ENCODE measurements at places on chromosomes 6 and 20.

DNA sequence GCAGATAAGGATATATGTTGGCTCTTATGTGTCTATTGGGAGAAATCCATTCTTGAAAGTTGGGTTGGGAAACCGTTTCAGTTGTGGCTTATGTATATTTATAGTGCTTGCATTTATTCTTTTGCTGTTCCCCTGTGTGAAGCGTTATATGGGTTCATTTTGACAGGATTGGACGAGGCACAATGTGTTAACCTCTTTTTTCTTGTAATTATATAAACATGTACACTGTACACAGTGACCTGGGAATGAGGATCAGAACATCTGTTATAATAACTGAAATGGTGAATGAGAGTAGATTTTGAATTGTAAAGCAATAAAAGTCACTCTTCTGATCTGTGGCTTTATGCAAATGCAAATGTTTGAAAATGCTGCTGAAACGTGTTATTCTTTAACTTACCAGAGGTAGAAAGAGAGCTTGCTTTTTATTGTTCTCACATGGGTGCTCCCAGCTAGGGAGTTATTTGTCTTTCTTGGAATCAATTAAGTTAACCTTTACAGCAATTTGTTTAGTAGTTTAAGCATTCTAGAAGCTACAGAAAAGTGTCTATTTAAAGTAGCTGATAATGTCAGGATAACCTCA is 213.7 kb downstream of the GRIK2 start:
- no peaks in the 10 kb centered on the region for H3K36me3 ChIP-seq
- DNase-seq = no peak
- H3K4me1 ChIP-seq = no peaks in the 10 kb centered on the region

DNA sequence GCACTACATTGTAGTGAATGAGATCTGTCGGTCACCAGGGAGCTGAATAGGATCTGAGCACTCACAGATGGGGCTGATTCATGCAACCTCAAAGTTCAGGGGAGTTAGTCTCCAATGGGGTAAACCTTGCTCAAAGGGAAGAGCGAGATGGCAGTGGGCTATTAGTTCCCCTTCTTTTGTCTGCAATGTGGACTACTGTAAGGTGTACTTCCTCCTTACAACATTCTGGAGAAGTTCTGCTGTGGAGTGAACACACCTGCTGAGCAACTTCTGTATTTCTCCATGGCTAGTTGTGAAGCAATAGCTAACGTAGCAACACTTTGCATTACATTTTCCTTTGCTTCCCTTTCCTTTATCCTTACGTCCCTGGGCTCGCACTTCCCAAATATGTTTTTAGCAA is 134.3 kb upstream of the B3GAT2 start:
- no peak for DNase-seq
- peaks cover 10% of the 10 kb centered on the region for H3K4me1 ChIP-seq
- no peaks in the 10 kb centered on the region for H3K36me3 ChIP-seq
- peaks cover 17% of the 10 kb centered on the region for H3K27me3 ChIP-seq
- H3K4me3 ChIP-seq = no peak overlapping the region

- H3K4me3 ChIP-seq = no peak overlapping the region
- peaks cover 2% of the 10 kb centered on the region for H3K27me3 ChIP-seq
- H3K4me1 ChIP-seq = no peaks in the 10 kb centered on the region
These were observed 326.1 kb upstream of the PREP start for GRCh38 chr6:105728995-105729394.

DNA sequence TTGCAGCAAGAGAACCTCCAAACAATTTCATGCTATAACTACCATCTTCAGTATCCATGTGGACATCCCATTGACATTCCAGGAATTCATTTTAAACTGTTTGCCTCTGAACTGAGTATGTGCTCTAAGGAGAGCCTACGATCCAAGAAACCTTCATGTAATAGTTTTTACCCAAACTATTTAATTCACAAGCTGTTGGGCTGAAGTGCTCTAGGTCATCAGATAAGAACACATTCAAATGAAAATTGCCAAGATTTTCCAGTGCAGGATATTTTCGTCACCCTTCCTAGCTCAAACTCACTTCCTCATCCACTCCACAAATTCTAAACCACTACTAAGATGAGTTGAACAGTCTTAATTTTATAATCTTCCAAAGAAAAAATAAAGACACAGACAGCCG is 12.8 kb downstream of the RSPO3 start:
- no peaks in the 10 kb centered on the region for H3K4me1 ChIP-seq
- no peaks in the 10 kb centered on the region for H3K36me3 ChIP-seq
- no peak overlapping the region for H3K27ac ChIP-seq
- peaks cover 20% of the 10 kb centered on the region for H3K27me3 ChIP-seq

DNA sequence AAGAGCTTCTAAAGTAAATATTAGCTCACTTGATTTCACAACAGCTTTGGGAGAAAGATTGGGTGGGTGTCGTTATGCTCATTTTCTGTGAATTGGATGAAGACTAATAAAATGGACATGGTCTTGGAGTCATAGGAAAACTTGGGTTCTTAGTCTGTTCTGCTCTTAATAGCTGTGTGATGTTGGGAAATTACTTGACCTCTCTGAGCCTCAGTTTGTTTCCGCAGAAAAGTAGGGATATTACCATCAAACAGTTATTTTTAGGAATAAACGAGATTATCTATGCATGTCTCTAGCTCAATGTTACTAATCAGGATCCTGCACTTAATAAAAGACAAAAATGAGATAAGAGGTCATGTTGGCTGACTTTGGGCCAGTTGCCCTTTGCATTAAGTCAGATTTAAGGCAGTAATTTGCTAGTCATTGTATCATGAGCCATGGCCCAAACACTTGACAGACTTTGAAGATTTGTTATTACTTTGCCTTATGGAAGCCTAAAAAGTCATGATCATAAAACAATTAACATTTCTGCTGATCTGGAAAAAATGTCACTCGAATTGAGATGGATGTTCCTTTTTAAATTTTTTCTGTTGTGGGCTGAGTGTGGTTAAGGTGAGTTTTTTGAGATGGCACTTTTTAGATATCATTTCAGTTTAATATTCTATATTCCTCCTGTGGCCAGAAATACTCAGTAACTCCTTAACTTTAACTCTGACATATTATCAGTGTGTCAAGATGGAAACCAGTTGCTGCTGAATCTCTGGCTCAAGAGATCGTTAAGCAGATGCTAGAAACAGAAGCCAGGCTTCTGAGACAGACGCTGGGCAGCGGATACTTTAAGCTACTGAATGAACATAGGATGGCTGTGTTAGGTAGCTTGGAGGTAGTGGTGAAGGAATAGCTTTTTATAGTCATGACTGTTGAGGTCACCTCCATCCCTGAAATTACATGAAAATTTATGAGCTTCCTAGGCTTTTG is 291.6 kb downstream of the PHF3 start:
- no peak for DNase-seq
- H3K27me3 ChIP-seq = no peaks in the 10 kb centered on the region
- no peaks in the 10 kb centered on the region for H3K4me1 ChIP-seq
- no peak overlapping the region for H3K27ac ChIP-seq
- H3K4me3 ChIP-seq = no peak overlapping the region
- no peaks in the 10 kb centered on the region for H3K36me3 ChIP-seq

- DNase-seq = no peak
- H3K4me1 ChIP-seq = no peaks in the 10 kb centered on the region
- H3K27ac ChIP-seq = no peak overlapping the region
- H3K4me3 ChIP-seq = no peak overlapping the region
- H3K36me3 ChIP-seq = no peaks in the 10 kb centered on the region
These were observed 6.2 kb downstream of the SEL1L2 start for GRCh38 chr20:13984211-13984610.

DNA sequence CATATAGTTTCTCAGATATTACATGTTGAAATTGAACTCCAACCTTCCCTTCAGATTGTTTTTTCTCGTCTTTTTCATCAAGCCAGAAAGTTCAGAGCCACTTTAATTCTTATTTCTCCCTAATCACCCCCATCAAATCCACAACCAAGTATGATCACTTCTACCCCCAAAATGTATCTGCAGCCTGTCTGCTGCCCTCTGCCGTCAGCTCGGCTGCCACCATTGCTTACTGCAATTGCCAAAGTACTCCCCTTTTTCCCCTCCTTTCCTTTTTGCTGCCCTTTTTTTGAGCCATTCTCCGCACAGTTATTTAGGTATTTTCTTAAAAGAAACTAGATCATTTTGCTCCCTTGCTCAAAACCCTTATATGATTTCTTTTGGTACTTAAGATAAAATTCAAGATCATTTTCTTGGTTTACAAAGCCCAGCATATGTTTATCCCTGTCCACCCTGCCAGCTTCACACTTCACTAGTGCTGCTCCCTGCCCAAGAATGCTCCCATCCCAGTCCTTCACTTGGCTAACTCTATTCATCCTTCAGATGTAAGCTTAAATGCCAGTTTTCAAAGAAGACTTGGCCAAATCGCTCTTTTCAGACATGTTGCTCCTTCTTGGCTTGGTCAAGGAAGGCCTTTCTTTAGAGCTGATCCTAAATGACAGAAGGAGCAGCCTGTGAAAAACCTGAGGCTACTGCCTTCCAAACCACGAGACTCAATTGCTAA is 63.7 kb downstream of the SH3BGRL2 start:
- no peaks in the 10 kb centered on the region for H3K27me3 ChIP-seq
- H3K27ac ChIP-seq = no peak overlapping the region
- no peak overlapping the region for H3K4me3 ChIP-seq
- DNase-seq = no peak
- H3K36me3 ChIP-seq = no peaks in the 10 kb centered on the region

GRCh38 chr6:144379356-144379755 is 94.2 kb downstream of the UTRN start:
- H3K36me3 ChIP-seq = peaks cover 20% of the 10 kb centered on the region
- peaks cover 46% of the 10 kb centered on the region for H3K4me1 ChIP-seq
- DNase-seq = peak; percentile 32

GRCh38 chr6:37100745-37101144 is 69.2 kb upstream of the PIM1 start:
- H3K36me3 ChIP-seq = no peaks in the 10 kb centered on the region
- H3K27me3 ChIP-seq = no peaks in the 10 kb centered on the region
- peaks cover 23% of the 10 kb centered on the region for H3K4me1 ChIP-seq
- H3K27ac ChIP-seq = peak overlapping the region; percentile 80
- DNase-seq = no peak

DNA sequence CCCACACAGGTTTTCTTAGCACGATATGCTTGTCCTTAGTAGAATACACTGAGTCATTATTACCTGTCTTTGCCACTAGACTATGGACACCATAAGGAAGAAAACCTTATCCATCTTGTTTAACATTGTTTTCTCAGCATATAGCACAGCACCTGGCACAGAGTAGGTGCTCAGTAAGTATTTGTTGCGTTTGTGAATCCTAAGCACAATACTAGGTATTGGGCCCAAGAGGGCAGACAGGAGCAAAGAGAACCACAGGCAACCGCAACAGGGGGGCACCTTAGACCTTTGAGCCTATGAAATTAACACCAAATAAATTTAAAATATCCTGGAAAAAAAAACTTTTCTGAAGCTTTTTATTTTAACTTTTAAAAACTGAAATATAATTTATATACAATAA is 3.7 kb upstream of the NCOA6 start:
- H3K27me3 ChIP-seq = peaks cover 7% of the 10 kb centered on the region
- H3K4me3 ChIP-seq = no peak overlapping the region
- DNase-seq = no peak
- no peak overlapping the region for H3K27ac ChIP-seq
- H3K4me1 ChIP-seq = peaks cover 9% of the 10 kb centered on the region

GRCh38 chr20:8764344-8764962 is 304.4 kb upstream of the PLCB4 start:
- no peak for DNase-seq
- peaks cover 3% of the 10 kb centered on the region for H3K36me3 ChIP-seq
- no peak overlapping the region for H3K27ac ChIP-seq
- no peaks in the 10 kb centered on the region for H3K4me1 ChIP-seq
- H3K27me3 ChIP-seq = no peaks in the 10 kb centered on the region

- peak overlapping the region; percentile 32 for H3K27ac ChIP-seq
- H3K36me3 ChIP-seq = no peaks in the 10 kb centered on the region
- H3K27me3 ChIP-seq = peaks cover 22% of the 10 kb centered on the region
- no peak overlapping the region for H3K4me3 ChIP-seq
- H3K4me1 ChIP-seq = no peaks in the 10 kb centered on the region
These were observed 2.8 kb downstream of the ANGPT4 start for GRCh38 chr20:913306-913849.

DNA sequence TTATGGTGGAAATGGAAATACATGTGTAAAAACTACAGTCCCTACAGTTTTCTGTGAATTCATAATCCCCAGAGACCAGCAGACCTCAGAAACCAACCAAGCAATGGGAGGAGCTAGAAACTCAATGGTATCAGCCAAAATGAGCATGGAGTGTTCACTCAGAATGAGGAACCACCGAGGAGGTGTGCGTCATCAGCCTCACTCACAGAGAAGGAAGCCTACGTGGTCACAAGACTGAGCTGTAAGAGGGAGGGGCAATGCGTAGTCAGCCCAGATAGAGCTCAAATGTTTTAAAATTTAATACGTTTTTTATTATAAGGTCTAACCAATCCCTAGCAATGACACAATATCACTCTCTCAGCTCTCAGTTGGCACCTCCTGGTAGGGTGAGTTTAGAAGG is 17.4 kb downstream of the MYLK4 start:
- peaks cover 21% of the 10 kb centered on the region for H3K4me1 ChIP-seq
- peaks cover 17% of the 10 kb centered on the region for H3K36me3 ChIP-seq

DNA sequence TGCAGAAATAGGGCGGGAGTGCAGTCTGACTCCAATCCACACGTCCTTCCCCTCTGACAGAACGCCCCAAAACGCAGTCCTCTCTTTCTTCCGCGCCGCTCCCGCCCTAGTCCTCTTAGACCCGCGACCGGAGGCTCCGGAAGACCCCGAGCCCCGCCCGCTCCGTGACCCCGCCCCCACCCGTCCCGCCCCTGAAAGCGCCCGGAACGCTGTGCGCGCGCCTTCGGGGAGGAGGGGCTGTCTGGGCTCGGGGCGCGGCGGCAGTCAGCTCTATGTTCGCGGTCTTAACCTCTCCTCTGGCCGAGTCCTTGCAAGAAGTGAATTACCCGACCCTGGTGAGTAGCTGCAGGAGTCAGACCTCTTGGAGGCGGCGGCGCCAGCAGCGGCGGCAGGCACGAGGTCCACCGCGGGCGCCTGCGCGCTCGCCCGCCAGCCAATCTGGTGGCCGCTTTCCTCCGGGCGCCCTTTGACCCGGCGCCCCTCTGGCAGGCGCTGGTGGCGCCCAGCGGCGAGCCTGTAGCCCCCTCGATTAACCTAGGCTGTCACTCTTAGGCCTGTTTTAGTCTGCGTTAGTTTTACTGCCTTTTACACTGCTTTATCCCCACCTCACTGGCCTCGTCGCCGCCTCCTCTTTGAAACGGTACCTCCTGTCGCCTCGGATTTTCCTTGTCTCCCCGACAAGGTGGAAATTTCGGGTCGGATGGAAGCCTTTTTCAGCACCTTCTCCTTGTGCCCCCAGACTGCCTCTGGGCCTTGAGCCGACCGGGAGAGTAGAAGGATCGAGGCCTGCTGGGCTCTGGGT is at the start of gene MANEA:
TSS of gene MANEA (plus strand) at position 232 of the 802 bp plus-strand sequence. CDS start 8,905 bp downstream, outside the sequence.
- peaks cover 2% of the 10 kb centered on the region for H3K36me3 ChIP-seq
- peak within 1 kb of the TSS; percentile 99 for H3K4me3 ChIP-seq
- H3K27me3 ChIP-seq = no peaks in the 10 kb centered on the region

DNA sequence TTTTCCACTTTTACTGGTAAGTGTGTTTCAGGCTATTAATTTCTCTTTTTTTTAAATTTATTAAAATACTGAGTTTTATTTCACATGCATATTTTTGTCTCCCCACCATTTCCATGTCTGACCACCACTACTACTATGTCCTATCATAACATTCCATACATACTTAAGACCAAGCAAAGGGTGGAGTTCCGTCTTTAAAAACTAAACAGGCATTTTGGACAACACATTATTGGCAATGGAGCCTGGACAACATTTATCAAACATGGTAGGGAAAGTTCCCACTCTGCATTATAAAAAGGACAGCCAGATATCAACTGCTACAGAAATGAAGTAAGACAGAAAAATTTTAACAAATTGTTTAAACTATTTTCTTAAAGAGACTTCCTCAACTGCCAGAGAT is 91.9 kb downstream of the LMBRD1 start:
- no peak overlapping the region for H3K27ac ChIP-seq
- H3K4me3 ChIP-seq = no peak overlapping the region
- no peaks in the 10 kb centered on the region for H3K27me3 ChIP-seq
- no peak for DNase-seq
- H3K36me3 ChIP-seq = peaks cover 20% of the 10 kb centered on the region
- H3K4me1 ChIP-seq = peaks cover 8% of the 10 kb centered on the region
